ENCODE measurements at places on chromosomes 13 and 19.

- DNase-seq, result no peak
Observed at GRCh38 chr13:36000028-36000427, 131.2 kb downstream of the DCLK1 start.

DNA sequence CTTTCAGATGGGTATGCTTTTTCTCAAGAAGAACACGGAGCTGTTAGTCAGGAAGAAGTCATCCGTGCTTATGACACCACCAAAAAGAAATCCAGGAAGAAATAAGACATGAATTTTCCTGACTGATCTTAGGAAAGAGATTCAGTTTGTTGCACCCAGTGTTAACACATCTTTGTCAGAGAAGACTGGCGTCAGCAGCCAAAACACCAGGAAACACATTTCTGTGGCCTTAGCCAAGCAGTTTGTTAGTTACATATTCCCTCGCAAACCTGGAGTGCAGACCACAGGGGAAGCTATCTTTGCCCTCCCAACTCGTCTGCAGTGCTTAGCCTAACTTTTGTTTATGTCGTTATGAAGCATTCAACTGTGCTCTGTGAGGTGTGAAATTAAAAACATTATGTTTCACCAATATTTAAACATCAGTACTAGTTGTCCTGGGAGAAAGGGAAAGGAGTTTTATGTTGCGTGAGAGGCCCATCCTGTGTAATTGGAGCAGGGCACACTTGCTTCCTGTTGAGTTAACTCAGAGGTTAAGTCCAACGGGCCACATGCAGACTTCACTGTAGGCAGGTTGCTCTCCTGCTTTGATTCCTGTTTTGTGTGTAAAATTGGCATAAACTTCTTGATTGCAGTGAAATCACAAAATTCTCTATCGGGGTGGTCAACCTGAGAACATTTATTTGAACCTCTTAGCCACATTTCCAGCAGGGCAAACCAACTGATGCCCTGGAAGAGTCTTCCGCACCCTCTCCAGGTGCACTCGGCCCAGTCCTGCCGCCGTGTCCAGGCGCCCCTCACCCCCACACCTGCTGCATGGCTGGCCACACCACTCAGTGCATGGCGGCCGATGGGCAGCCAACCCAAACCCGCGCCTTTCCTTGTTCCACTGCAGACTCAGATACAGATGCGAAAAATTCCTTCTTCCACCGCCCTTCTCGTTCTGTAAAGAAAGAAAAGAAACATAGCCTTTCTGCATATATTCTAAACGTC, 31.6 kb downstream of the SHISA2 start:
- no peak for DNase-seq

DNA sequence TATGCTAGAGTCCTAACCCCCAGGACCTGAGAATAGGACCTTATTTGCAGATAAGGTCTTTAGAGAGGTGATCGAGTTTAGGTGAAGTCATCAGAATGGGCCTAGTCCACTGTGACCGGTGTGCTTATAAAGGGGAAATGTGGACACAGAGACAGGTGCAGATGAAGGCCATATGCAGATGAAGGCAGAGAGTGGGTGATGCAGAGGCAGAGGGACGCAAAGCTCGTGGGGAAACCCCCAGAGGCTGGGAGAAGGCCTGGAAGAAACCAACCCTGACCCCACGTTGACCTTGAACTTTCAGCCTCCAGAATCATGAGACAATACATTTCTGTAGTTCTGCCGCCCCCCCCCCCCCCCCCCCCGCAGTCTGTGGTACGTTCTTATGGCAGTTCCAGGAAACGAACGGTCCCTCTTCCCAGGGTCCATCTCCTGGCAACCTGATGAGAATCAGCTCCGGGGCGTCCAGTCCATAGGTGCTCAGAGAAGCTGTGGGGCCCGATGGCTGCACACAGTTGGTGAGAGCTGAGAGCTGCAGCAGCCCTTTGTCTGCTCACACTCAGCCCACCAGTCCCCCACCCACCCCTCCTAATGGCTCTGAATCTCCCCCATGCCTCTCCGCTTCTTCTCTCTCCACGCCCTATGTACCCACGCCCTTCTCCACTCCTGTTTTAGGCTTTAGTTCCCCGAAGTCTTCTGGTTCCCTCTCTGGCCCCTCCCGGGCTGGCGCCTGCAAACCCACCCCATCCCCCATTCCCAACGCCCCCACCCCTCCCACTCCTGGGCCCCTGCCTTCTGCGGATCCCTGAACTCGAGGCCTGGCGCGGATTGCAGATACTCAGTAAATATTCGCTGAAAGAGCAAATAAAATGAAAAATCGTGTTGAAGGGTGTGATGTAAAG, 218.3 kb upstream of the MAB21L1 start:
- DNase-seq, result no peak

DNA sequence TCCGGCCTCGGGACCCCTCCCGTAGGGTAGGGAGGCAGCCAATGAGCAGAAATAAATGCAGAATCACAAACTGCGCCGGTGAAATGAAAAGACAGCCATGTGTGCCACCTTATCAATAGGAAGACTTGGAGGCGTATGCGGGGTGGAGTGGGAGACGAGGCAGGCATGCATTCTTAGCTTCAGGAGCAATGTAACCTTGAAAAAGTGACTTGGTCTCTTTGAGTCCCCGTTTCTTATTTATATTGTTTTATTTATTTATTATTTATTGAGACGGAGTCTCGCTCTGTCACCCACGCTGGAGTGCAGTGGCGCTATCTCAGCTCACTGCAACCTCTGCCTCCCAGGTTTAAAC, 16.0 kb downstream of the SSC5D start:
- no peak for DNase-seq

GRCh38 chr13:98565726-98566565, 11.0 kb downstream of the STK24 start:
- DNase-seq, result no peak

GRCh38 chr13:52036037-52036436, 11.5 kb downstream of the UTP14C start:
- no peak for DNase-seq

DNA sequence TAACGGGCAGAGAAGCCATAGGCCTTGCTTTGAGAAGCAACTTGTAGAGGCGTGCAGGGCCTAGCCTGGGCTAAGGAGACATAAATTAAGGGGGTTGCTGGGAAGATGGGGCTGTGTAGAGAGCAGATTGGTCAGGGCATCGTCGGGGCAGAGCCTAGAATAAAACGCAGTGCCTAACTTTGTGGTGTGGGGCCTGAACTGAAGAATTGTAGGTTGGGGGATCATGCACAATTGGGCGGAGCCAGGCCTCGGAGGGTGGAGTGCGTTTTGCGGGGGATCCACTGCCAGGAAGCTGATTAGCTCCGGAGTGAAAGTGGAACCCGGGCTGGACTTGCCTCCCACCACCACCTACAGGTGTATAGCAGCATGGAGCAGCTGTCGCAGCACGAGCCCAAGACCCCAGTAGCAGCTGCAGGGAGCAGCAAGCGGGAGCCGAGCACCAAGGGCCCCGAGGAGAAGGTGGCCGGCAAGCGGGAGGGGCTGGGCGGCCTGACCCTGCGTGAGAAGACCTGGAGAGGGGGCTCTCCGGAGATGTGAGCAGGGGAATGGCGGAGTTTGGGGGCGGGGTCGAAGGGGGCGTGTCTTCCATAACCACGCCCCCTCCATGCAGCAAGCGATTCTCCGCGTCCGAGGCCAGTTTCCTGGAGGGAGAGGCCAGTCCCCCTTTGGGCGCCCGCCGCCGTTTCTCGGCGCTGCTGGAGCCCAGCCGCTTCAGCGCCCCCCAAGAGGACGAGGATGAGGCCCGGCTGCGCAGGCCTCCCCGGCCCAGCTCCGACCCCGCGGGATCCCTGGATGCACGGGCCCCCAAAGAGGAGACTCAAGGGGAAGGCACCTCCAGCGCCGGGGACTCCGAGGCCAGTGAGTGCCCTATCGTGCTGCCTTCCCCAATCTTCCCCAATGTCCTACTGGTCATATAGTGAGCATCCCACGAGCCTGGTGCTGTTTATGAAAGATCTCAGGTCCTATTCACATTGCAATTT, 13.8 kb downstream of the DNASE2 start:
- DNase-seq, result peak; percentile 62

- DNase-seq, result no peak
Observed at GRCh38 chr19:45860359-45861259, 2.3 kb downstream of the SYMPK start.

DNA sequence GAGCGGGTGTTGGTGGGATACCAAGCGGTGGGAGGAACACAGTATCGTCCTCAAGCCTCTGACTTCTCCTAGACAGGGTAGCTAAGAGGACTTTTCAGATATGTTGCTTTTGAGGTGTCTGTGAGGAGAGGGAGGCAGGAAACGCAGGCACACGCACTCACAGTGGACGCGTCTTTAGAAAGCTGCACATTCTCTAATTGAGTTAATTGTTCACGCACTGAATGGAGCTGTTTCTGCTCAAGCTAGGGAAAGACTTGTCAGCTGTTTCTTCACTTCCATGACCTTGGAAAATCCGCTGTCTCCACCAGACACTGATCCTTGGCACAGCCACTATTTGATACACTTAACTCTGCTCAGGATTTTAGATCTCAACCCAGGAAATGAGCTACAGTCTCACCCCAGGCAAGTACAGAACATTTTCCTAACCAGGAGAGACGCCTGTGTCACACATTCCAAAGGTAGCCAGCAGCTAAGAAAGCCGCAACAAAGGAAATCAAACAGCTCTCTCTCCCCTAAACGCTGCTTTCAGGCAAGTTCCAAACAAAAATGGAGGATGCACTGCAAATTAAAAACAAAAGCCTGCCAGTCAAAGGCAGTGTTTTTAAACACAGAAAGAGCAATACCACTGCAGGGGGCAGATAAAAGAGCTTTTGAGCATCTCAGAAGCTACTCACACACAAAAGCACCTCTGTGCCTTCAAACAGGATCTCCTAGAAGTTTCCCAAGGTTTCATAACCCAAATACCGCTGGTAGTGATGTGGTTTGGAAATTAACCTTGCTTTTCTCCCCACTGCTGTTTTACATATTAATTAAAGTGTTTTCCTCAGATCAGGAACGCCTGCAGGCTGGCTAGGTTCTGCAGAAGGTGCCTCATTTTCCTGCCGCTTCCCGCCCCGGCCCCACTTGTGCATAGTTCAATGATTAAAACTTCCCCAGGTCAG, 57.3 kb downstream of the IRS2 start:
- peak; percentile 16 for DNase-seq

DNA sequence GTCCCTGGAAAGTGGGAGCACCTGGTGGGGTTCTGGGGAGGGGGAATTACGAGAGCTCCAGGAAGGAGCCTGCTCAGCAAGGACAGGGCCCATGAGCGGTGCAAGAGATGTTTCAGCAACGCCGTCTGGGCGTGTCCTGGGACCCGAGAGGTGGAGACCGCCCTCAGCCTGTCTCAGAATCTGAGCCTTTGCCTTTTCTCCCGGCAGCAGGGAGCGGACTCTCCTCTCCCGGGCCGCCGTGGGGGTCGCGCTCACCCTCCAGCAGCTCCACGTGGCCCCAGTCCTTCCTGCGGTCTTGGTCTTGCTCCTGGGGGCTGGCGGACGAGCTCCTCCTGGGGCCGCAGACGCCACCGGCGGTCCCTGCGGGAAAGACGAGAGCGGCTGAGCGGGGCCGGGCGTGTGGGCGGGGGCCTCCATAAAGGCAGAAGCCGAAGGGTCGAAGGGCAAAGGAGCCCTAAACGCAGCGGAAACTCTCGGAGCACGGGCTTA, 714 bp downstream of the POLRMT start:
- peak; percentile 46 for DNase-seq

GRCh38 chr13:79796136-79796535, 315.2 kb downstream of the NDFIP2 start:
- DNase-seq, result no peak

- peak; percentile 98 for DNase-seq
Observed at GRCh38 chr13:97125810-97126738, 96.1 kb upstream of the MBNL2 start.

GRCh38 chr19:48913114-48913889, 13.2 kb downstream of the NUCB1 start:
- DNase-seq, result no peak

DNA sequence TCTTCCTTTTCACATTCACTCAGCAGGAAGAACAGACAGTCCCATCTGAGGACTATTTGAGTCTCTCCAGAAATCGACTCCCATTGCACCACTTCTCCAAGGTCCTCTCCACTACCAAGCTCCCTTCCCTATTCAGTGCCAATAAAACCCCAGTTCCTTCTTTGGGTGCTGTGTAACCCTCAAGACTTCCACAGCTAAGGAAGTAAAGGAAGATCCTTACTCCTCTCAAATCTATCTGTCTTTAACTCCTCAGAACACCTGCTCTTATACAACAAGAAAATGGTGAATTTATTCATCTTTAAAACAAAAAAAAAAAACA, 29.2 kb upstream of the TM9SF2 start:
- DNase-seq, result no peak

GRCh38 chr19:53192771-53193534, at the start of gene ZNF665:
ZNF665 (minus strand) TSS chr19:53193358; CDS start chr19:53182898, 10,460 bp downstream.
- peak; percentile 93 for DNase-seq

DNA sequence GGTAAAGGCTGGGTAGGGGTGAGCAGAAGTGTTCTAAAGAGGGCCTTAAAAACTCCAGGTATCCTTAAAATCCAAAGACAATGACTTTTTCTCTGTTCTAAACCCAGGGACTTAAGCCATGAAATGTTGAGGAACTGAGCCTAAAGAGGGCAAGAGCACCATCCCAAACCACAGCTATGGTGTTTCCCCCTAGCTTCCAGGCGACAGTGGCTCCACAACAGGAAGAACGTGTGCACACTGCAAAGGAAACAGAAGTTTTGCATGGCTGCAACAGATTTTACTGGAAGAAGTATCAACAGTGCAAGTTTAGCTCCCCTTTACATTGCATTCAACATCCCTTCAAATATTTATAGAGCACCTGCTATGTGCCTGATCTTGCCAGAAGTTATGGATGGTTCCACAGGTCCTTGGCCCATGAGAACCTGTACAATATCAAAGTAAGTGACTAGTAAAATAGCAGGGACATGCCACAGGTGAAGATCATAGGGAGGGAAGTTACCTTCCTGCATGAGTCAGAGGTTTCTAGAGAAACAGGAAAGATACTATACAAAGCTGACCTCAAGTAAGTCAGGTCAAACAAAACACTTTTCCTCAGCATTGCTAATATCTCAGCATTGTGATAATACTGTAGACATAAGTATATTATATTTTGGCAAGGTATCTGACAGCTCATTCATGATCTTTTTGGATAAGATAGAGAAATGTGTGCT, 8.4 kb upstream of the KCTD12 start:
- DNase-seq, result no peak

DNA sequence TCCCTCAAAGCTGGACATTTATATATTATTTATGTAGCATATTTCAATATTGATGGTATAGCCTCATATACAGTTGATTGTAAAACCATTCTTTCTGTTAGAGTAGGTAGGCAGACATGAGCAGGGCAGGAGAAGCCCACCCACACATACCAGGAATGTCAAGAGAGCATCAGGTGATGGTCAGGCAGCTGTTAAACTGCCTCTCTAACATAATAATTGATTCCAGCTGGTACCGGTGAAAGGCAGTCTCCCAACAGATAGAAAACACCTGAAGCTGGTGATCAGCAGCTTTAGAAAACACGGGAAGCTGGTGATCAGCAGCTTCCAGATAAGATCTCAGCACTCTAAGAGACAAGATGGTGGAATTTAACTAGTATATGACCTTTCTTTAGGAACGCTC, 132.9 kb downstream of the SLITRK6 start:
- no peak for DNase-seq

DNA sequence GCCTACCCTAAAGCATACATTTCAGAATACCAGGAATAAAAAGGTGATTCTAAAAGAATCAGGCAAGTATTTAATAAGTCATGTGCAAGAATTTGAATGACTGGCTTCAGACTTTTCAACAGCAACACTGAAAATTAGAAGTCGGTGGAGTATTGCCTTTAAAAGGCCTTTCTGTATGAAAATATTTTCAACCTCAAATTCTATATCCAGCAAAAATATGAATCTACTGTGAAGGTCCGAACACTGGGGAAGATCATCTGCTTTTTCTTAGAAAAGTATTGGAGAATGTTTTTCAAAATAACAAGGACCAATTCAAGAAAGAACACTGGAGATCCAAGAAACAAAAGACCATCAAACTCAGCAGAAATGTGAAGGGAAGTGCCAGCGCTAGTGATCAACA, 459.5 kb upstream of the KLF12 start:
- DNase-seq, result no peak

All from umbilical cord (tissue), 2 donors.